Caco-2 (cell line): ENCODE measurements at places on chromosomes 2 and 18. TPM values are rescaled to one million over a fixed set of nuclear protein-coding genes. Genes with fewer than 3 reads are reported as not detected.

- DNase-seq, result no peak
These were observed 2.3 kb upstream of the SERPINB11 start for GRCh38 chr18:63700501-63700900.

- DNase-seq, result no peak
These were observed 51.3 kb downstream of the USP34 start for GRCh38 chr2:61419570-61419969.

The IAH1 gene
- total RNA-seq, result 56.5 and 57.8 TPM in 2 replicates

The DYNAP gene
- not detected in 2 replicates for total RNA-seq

DNA sequence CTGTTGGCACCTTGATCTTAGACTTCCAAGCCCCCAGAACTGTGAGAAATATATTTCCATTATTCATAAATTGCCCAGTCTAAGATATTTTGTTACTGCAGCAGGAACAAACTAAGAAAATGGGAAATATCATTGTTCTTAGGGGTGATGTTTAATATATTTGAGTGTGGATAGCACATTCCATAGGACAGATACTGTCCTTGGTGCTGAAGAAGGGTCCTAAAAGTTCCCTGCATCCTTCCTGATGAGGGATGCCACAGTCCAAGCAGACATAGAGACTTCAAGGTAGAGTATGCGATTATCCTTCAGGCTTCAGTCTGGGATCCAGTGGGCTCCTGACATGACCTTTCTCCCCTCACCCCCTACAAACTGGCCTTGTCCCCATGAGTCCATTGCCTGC is 689.0 kb downstream of the TDRD15 start:
- peak; percentile 14 for DNase-seq

- no peak for DNase-seq
These were observed 104.5 kb upstream of the TAF1B start for GRCh38 chr2:9738535-9739496.

DNA sequence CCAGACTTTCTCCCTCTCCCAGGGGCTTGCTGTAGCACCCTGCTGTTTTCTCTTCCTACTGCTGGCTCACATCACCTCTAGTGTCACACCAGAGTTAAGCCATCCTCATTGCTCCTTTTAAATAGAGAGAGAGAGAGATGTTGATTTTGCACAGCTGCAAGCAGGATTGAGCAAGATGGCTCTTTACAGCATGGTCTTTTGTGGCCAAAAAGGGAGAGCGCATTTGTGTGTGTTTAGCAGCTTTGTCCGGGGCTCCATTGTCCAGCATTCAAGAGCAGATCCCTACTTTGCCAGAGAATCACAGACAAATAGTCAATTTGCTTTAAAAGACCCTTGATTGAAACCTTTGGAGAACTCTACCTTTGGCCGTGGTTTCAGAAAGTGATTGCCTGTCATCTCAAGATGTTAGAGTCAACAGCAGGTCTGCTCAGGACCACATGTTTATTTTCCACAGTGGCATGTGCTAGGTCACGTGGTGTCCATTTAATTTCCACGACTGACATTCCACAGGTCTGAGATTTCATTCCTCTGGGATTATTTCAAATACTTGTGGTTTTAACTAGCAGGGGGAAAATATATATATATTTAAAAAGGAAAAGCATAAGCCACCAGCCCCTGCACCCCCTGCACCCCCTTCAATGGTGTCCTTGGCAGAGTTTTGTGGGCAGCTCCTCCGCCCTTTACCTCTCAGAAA is 359.9 kb upstream of the SLC14A2 start:
- DNase-seq, result no peak
